ENCODE measurements at places on chromosomes 6 and 20.

DNA sequence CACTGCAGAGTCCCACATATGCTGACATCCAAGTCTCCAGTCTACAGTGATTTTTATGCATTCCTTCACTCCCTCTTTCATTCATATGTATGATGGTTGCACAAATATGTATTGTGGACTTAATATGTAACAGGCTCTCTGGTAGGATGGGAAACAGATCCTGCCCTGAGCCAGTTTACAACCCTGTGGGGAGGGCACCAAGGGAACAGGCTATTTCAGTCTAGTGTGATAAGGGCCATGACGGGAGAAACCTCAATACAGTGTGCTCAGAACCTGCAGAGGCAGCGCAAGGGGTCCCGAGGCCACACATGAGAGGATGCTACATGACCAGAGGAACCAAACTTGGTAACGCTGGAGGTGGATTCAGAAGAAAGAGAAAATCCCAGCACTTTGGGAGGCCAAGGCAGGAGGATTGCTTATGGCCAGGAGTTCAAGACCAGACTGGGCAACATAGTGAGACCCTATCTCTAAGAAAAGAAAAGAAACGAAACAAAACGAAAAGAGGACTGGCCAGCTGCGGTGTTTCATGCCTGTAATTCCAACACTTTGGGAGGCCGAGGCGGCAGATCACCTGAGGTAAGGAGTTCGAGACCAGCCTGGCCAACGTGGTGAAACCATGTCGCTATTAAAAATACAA, 249.8 kb upstream of the JARID2 start:
- DNase-seq: no peak

GRCh38 chr6:170143401-170144150, 147.3 kb downstream of the DLL1 start:
- DNase-seq: no peak

DNA sequence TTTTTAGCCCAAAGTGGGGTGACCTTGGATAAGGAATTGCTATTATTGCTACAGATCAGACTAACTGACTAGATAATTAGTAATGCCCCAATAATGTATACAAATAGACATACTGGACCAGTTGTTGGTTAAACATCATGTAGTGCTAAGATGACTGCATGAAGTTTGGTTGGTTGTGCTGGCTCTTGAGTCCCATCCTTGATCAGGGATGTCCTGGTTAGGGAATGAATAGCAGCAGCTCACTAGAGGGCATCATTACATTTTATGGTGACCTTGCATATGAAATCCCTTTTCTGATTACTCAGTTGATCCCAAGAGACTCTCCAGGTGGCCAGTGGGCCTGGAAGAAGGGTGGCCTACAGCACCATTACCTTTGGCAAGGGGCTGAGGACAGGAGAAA, 10.9 kb downstream of the TPBG start:
- DNase-seq: no peak

- peak; percentile 90 for DNase-seq
These were observed 170.2 kb downstream of the PREX1 start for GRCh38 chr20:48657426-48658197.

GRCh38 chr6:30847421-30847970, 36.8 kb upstream of the DDR1 start:
- no peak for DNase-seq

- DNase-seq: no peak
These were observed 2.0 kb upstream of the TMEM181 start for GRCh38 chr6:158557927-158558326.

DNA sequence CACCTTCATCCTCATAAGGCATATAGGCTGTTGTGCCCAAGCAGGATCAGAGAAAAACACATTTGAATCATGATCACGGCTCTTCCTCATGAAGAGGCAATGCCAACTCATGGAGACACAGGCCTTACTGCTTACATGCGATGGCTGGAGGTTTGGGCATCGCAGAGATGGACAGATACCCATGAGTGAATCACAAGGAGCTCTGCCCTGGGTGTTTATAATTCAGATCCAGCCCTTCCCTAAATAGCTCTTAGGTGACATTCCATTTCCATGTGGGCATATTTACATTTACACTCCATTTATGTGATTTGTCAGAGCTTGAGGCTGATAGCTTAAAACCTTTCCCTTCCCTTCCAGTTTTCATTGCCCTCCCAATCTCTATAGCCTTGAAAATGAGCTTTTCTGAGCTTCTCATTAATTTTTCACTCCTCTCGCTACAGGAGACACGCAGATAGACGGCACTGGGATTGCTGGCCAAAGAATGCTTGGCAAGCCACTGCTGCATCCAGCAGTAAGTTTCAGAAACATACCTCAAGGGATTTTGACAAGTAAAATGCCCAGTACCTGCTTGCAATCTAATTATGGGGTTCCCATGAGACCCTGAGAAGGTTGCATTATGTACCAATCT, 249.1 kb downstream of the TBC1D7 start:
- DNase-seq: no peak

- peak; percentile 60 for DNase-seq
These were observed 31.5 kb upstream of the ADTRP start for GRCh38 chr6:11810039-11810541.

DNA sequence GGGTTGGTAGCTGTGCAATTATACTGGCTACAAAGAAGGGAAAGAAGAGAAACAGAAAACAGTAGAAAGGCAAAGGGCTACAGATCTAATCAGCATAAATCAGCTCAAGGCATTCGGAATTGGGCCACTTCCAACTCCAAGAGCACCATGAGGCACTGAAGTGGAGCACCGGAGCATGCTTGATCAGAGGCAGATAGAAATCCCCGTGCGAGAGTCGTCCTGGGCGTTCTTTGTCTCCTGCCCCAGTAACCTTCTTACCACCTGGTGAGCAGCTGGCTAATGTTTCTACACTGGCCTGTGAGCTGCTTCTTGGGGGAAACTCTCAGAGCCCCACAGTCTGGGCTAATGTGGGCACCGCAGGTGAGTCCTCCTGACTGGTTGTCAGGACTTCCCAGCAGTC, 16.7 kb downstream of the NEDD9 start:
- no peak for DNase-seq

DNA sequence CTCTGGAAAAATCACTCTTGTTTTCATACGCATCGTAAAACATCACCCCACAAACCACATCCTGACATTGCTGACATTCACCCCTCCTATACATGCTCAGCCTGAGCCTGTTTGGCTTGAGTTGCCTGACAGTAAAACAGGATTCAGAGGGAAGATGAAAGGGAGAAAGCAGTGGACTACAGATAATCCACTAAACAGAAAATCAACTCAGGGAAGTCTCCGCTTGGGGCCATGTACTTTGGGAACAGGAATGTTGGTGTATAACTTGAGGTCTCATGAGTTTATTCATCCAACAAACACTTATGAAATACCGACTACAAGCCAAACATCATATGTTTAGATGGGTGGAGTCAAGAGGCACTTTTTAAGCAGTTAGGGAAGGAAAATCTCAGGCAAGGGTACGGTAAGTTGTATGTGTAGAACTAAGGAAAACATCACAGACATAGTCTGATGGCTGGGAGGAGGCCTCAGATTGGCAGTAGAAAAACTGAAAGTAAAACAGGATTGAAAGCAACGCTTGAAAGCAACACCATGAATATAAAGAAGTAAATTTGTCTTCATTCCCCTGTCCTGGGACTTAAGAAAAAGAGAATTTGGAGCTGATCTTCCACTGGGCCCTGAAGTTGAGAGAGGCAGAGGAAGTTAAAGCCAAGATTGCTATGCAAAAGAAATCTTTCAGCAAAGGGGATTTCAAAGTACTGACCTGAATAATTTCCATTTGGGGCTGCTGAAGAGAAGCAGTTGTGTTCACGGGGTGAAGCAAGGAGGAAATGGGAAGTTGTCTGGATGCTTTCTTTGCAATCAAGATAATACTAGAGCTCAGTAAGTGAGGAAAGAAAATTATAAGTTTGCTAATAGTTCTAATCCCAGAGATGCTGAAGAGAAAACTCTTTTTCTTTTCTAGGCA, 28.8 kb downstream of the PDE7B start:
- DNase-seq: no peak

- DNase-seq: no peak
These were observed 151.9 kb upstream of the COL21A1 start for GRCh38 chr6:56399250-56399671.

GRCh38 chr6:115643762-115644161, 416.9 kb downstream of the FRK start:
- no peak for DNase-seq

- no peak for DNase-seq
These were observed 105.3 kb downstream of the EYA2 start for GRCh38 chr20:46999801-47000465.

GRCh38 chr6:16477367-16478149, 239.2 kb downstream of the GMPR start:
- no peak for DNase-seq

DNA sequence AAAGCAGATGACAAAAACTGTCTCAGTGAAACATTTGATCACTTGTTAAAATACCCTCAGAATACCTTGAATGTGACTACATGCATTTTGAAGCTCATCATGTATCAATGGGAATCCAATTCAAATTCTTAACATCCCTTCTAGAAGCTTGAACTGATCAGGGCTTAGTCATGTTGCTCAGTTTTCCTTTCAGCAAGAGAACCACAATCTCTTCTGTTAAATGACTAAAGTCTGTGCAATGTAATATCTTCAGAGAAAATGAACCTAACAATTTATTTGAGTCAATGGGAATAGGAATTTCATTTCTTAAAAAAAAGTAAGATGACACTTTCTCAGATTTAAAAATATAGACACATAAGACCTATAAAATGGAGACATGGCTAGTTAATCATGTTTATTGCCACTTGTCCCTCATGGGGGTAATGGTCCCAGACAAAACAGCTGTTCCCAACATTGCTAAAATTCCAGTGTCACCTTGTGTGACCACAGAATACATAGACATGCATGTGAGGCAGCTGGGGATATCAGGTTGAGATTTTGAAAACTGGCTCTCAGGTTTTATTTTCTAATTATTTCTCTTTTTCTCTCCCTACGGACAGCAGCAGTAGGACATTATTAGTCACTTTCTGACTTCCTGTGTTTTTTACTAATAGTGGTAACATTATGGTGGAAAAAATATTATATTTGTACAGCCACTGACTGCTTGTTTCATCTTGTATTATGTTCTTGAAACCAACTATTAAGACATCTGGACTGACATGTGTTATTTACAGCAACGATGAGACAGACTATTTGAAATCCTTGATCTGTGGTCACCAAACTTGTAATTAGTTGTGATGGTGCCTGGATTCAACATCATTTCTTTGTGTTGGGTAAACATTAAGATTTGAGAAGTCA, 192.5 kb downstream of the COL9A1 start:
- no peak for DNase-seq

- DNase-seq: no peak
These were observed 29.0 kb downstream of the COL19A1 start for GRCh38 chr6:69895396-69895795.

DNA sequence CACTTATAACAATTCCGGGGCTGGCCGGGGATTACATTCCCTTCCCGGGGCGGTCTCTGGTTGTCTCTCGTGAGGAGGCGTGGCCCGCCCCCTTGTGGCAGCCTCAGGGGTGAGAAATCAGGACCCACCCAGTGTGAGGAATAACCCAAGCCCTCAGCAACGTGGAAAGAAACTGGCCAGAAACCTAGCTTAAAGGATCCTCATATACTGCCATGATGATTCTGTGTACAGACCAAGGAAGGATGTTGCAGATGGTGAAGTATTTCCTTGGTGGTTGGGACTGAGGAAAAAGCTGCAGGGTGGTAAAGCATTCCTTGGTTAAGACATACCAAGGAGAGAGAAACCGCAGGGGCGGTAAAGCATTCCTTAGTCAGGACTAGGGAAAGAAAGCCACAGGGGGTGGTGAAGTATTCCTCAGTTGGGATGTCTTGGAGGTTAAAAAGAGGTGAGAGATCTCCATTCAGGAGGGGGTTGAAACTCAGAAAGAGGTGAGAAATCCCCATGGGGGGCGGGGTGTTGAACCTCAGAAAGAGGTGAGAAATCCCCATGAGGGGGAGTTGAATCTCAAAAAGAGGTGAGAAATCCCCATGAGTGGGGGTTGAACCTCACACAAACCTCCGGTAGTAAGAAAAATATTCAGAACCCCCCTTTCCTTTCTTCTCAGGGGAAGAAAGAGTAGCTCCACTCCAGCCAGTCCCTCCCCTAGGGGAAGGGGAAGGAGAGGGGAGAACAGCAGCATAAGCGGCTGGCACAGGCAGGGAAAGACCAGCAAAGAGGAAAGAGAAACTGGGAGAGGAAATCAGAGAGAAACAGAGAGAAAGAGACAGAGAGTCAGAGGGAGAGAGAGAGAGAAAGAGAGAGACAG, 238.1 kb downstream of the RNGTT start:
- DNase-seq: no peak

DNA sequence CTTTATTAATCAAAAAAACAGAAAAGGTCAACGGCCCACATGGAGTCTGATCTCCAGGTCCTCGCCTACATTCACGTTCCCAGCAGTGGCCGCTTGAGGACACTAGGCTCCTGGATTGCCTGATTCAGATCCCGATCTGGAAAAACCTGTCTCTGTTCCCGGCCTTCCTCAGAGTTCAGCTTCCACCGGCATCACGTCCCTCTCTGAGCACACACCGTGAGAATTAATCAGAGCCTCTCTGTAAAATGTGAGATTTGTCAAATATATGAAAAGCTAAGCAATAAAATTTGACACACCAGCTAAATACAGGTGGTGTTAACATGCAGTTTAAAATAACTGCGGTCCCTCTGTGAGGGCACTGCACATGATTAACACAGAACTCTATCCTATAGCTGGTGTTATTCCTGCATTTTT, 122.8 kb upstream of the COL21A1 start:
- DNase-seq: no peak

- no peak for DNase-seq
These were observed 5.6 kb upstream of the RPS21 start for GRCh38 chr20:62381202-62381797.

GRCh38 chr6:122702841-122703240, 76.7 kb upstream of the FABP7 start:
- no peak for DNase-seq

DNA sequence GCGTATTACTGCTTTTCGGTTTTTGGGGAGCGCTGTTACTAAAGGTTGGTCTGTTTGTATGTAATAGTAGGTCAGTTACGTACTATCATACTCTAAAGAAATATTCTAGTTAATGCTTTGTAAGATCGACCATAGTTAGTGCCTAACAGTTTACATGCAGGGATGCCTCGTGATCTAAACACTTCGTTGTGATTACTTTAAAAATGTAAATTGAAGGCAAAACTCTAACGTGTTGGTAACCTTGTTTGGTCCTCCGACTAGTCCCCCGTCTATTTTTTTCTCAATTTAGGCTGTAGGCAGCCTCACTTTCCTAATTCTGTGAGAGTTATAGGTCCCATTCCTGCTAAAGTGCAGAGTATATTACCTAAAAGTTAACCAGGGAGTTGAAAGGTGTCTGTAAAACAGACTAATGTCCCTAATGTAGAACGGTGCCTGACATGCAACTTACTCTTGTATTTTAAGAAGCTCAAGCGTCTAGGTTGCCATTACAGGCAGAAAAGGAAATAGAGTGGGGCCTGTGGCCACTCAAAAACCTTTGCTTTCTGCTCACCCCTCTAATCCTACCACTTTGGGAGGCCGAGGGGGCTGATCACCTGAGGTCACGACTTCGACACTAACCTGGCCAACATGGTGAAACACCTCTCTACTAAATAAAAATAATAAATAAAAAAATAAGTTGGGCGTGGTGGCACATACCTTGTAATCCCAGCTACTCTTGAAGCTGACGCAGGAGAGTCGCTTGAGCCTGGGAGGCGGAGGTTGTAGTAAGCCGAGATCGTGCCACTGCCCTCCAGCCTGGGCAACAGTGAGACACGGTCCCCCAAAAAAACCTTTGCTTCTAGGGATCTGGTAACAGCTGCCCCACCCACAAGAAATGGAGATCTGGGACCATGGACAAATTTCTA, 37.8 kb downstream of the HFE start:
- DNase-seq: no peak

- DNase-seq: no peak
These were observed 107.9 kb upstream of the SYNDIG1 start for GRCh38 chr20:24361541-24361940.

All from putamen (tissue), 1 donor.